ENCODE measurements at places on chromosomes 7 and 10.

DNA sequence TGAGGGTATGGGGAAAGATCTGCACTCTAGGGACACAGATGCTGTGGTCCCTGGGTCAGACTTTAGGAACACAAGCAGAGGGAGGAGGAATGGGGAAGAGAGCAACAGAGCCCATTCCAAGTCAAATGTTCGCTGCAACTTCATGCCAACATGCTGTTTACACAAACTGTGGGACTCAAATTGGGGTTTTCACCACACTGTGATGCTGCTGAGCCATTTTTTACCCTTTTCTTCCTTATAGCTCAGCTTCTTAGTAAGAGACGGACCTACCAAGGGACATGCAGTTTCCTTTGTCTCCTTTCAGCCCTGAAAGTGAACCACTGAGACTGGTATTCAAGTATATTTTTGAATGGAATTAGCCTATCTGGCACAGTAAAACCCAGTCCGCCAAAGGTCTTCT is 64.3 kb upstream of the AGK start:
- H3K27ac ChIP-seq, result no peak overlapping the region
- H3K27me3 ChIP-seq, result no peaks in the 10 kb centered on the region
- DNase-seq, result no peak
- H3K4me3 ChIP-seq, result no peak overlapping the region
- H3K36me3 ChIP-seq, result no peaks in the 10 kb centered on the region

DNA sequence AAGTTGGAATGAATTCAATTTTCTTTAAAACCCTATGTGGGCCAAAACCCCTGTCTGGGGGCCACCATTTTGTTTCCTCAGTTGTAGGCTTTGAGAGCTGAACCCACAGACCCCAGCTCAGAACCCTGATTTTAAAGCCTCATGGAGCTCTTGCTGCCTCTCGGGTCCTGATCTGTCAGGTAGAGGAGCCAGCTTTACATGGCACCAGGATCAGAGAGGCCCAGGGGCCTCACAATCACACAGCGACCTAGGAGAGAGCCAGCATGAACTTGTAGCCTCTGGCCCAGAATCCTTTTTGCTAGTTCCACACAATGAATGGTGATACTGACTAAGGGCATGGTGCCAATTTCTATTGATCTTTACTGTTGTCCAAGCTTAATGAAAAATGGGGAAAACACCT is 84.3 kb upstream of the SORCS3 start:
- no peaks in the 10 kb centered on the region for H3K27me3 ChIP-seq
- DNase-seq, result no peak

DNA sequence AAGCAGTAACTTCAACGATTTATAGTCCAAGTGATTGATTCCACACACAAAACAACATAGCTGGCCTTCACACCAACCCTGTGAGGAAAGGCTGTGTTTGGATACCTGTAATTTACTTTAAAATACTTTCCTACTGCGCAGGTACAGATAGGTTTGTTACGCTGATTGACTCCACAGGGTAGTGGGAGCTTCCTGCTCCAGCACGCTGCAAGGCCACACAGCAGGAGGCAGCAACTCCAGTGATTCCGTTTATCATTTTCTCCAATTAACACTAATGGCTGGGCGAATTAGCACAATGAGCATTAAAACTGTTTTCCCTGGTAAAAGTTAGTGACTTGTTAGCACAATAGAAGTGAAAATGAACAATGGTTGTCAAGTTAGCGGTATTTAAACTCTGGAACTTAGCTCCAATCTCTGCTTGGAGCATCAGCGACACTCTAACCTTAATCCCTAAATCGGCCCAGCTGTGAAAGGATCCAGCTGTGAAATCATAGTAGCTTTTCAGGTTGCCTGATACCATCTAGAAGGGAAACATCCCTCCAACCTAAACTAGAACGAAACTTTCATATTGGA is 959 bp downstream of the DCLRE1C start:
- DNase-seq, result no peak
- H3K4me3 ChIP-seq, result peak overlapping the region; percentile 76
- peaks cover 27% of the 10 kb centered on the region for H3K4me1 ChIP-seq
- H3K27me3 ChIP-seq, result no peaks in the 10 kb centered on the region

- no peak overlapping the region for H3K4me3 ChIP-seq
- H3K27ac ChIP-seq, result no peak overlapping the region
- H3K36me3 ChIP-seq, result no peaks in the 10 kb centered on the region
- no peaks in the 10 kb centered on the region for H3K4me1 ChIP-seq
- no peaks in the 10 kb centered on the region for H3K27me3 ChIP-seq
Observed at GRCh38 chr7:121505021-121505420, 108.9 kb upstream of the FAM3C start.

GRCh38 chr7:21327422-21328409 is 100.2 kb upstream of the SP4 start:
- no peak for DNase-seq
- H3K27me3 ChIP-seq, result no peaks in the 10 kb centered on the region
- no peaks in the 10 kb centered on the region for H3K4me1 ChIP-seq
- no peak overlapping the region for H3K4me3 ChIP-seq
- H3K27ac ChIP-seq, result no peak overlapping the region

DNA sequence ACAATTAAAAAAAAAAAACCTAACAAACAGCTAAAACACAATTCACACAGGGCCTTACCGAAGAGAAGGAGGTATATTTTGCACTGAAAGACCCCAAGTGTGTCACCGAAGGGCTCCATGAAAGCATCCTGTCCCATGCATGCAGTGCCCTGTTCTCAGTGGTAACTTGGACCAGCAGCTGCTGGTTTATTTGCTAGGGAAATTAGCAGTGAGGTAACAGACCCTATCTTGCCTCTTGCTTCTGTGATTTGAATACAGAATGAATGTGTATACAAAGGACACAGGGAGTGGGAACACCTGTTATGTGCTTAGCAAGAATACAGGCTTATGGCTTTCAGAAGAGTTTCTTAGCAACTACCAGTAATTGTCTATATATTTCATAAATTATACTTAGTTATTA is at the start of gene HEPACAM2:
TSS of gene HEPACAM2 (minus strand) at position 160 of the 400 bp plus-strand sequence.
- DNase-seq, result no peak
- H3K4me3 ChIP-seq, result no peak within 1 kb of the TSS
- no peaks in the 10 kb centered on the region for H3K36me3 ChIP-seq
- H3K4me1 ChIP-seq, result peaks cover 12% of the 10 kb centered on the region
- no peak within 1 kb of the TSS for H3K27ac ChIP-seq
- H3K27me3 ChIP-seq, result no peaks in the 10 kb centered on the region

GRCh38 chr10:18368682-18369081 is 228.5 kb downstream of the CACNB2 start:
- H3K4me3 ChIP-seq, result no peak overlapping the region
- no peaks in the 10 kb centered on the region for H3K36me3 ChIP-seq
- H3K27ac ChIP-seq, result no peak overlapping the region
- H3K27me3 ChIP-seq, result no peaks in the 10 kb centered on the region

DNA sequence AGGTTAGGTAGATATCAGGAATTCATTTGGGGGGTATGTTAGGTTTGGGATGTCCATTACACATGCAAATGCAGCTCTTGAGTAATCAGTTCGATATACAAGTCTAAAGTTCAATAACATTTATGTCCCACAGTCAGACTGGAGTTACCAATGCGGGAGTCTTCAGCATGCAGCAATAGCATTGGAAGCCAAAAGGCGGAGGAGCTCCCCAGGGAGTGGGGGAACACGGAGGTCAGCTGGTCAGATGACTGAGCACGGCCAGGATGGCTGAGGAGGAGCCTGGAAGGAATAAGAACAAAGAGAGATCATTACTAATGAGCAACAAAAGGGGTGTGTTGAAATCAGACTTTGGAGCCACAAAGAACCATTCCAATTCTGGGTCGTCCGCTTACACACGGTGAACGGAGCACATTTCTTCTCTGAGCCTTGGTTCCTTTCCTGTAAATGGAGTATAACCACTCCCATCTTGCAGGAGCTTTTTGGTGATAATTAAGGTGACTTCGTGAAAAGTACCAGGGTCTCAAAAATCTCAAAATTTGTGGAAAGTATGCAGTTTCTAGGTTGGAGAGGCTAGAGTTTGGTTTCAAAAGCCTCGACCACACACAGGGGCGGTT is 478 bp upstream of the ZNF22 start:
- H3K4me1 ChIP-seq, result peaks cover 65% of the 10 kb centered on the region
- no peaks in the 10 kb centered on the region for H3K27me3 ChIP-seq
- DNase-seq, result peak; percentile 93

- H3K36me3 ChIP-seq, result no peaks in the 10 kb centered on the region
- no peaks in the 10 kb centered on the region for H3K27me3 ChIP-seq
- H3K4me3 ChIP-seq, result no peak overlapping the region
- H3K27ac ChIP-seq, result no peak overlapping the region
- DNase-seq, result no peak
Observed at GRCh38 chr7:77428777-77429231, 12.7 kb upstream of the GSAP start.

DNA sequence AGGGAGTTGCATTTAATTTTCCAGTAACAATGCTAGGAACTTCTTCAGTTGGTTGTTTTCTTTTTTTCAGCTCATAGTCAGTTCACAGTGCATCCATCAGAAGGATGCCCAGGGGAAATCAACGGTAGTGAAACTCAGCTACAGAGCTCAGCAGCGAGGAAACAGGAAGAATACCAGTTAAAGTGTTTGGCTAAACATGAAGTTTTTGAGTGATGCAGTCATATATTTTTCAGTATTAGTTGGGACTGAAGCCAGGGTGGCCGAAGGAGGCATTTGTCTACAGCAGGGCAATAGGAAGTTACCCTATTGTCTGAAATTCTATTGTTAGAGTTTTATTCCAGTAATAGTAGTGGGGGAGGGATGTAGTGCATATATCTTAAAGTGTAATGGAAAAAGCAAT is 45.3 kb upstream of the MALRD1 start:
- H3K4me3 ChIP-seq, result no peak overlapping the region
- no peaks in the 10 kb centered on the region for H3K36me3 ChIP-seq
- H3K4me1 ChIP-seq, result no peaks in the 10 kb centered on the region
- H3K27ac ChIP-seq, result no peak overlapping the region

- no peak overlapping the region for H3K4me3 ChIP-seq
- peaks cover 12% of the 10 kb centered on the region for H3K4me1 ChIP-seq
- no peak for DNase-seq
- no peaks in the 10 kb centered on the region for H3K36me3 ChIP-seq
- no peak overlapping the region for H3K27ac ChIP-seq
Observed at GRCh38 chr10:63363951-63364350, 101.8 kb downstream of the JMJD1C start.

GRCh38 chr7:106134241-106134640 is 22.1 kb upstream of the SYPL1 start:
- no peaks in the 10 kb centered on the region for H3K36me3 ChIP-seq
- peaks cover under 1% of the 10 kb centered on the region for H3K4me1 ChIP-seq
- H3K27ac ChIP-seq, result no peak overlapping the region
- H3K27me3 ChIP-seq, result no peaks in the 10 kb centered on the region
- no peak overlapping the region for H3K4me3 ChIP-seq

DNA sequence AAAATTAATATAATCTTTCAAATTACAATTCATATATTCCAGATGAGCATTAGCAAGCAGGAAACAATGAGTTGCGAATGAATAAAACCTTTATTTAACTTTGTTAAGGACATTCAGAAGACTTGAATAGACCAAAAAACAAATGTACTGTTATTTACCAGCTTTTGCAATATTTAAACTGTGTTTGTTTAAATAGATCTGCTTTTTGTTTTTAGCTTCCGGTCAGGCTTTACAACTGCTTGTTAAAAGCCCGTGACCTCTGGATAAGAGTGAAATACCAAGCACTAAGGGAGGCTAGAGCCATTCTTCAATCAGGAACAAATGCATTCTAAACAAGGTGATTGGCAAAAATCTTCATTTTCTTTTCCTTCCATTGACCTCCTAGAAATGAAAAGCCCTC is 184.9 kb upstream of the GNAI1 start:
- no peak overlapping the region for H3K27ac ChIP-seq
- no peak for DNase-seq
- H3K27me3 ChIP-seq, result no peaks in the 10 kb centered on the region
- H3K36me3 ChIP-seq, result no peaks in the 10 kb centered on the region
- H3K4me3 ChIP-seq, result no peak overlapping the region

DNA sequence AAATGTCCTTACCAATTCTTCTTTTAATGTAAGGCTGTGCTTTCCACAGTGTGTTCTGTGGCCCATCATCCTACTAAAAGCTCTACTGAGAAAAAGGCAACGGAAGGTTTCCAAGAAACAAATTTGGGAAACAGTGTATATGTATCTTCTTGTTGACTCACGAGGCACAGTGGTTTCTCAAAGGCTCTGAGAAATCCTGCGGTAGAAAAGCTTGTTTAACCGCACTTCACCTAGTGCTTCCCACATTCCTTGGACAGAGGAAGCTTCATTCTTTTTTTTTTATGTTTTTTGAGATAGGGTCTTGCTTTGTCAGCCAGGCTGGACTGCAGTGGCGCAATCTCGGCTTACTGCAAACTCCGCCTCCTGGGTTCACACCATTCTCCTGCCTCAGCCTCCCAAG is 84.5 kb downstream of the TACC2 start:
- no peak overlapping the region for H3K4me3 ChIP-seq
- H3K27ac ChIP-seq, result no peak overlapping the region
- no peak for DNase-seq
- H3K27me3 ChIP-seq, result no peaks in the 10 kb centered on the region
- H3K4me1 ChIP-seq, result peaks cover 23% of the 10 kb centered on the region
